Sigmoid colon (tissue), 7 donors: ENCODE measurements at places on chromosomes 2 and 18.

- H3K36me3 ChIP-seq: no peaks in the 10 kb centered on the region
- peaks cover 14% of the 10 kb centered on the region for H3K27me3 ChIP-seq
- DNase-seq: no peak
- no peak overlapping the region for H3K27ac ChIP-seq
Measured at GRCh38 chr18:51622702-51623101, 425.2 kb upstream of the MEX3C start.

DNA sequence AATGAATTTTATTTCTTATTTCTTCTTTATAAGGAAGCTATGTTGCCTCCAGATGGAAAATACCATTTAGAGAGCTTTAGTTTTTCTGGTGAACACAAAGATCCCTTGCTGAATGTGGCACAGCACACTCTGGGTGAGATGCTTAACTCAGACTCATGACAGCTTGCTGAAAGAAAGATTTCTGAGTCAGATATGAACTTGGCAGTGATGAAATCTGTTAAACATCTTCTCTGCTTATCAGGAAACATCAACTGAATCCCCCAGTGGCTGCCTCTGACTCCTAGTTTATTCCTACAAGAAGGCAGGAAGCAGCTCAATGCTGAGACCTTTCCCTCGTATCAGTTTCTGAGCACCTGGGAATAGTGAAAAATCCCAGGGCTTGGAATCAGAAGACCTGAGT, 162.8 kb downstream of the OSR1 start:
- no peak overlapping the region for H3K4me3 ChIP-seq
- no peak for DNase-seq
- no peaks in the 10 kb centered on the region for H3K27me3 ChIP-seq

DNA sequence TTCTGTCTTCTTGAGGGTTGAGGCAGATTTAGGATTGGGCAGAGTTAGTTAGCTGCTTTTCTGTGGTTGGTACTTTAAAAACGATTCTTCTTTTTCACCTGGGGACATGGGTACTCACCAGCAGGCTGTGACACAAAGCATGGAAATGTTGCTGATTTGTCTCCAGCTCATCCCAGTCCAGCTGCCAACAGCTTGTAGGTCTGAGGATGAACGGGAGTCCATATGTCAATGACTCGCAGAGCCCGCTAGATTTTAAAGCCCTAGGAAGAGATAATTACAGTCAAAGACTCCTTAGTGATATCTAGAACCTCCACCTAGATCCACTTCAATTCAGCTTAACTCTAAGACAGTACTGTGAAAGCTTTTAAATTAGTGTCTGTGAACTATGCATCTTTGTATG, 20.8 kb downstream of the DOK1 start:
- no peak overlapping the region for H3K27ac ChIP-seq
- no peaks in the 10 kb centered on the region for H3K4me1 ChIP-seq
- no peak for DNase-seq

- no peaks in the 10 kb centered on the region for H3K4me1 ChIP-seq
- H3K27ac ChIP-seq: no peak overlapping the region
- no peak overlapping the region for H3K4me3 ChIP-seq
Measured at GRCh38 chr2:203631068-203631757, 75.2 kb upstream of the CD28 start.

DNA sequence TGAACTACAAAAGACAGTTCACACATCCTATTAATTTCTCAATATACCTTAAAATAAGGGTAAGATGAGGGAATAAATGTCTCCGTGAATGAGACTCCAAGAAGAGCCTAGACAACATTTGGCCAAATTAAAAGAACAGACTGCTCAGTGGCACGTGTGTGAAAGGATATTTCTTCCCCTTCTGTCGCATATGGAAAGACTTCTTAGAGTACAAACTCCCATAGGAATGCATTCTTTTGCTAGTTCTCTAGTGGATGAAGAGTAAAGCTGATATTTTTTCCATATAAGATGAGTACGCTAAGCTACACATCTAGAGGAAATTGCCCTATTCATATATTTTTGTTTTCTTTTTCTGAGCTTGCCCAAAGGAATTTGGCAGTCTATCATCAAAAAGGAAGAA, 710.0 kb upstream of the ID2 start:
- no peaks in the 10 kb centered on the region for H3K4me1 ChIP-seq
- H3K27me3 ChIP-seq: no peaks in the 10 kb centered on the region
- DNase-seq: no peak
- H3K4me3 ChIP-seq: no peak overlapping the region

- H3K36me3 ChIP-seq: no peaks in the 10 kb centered on the region
- H3K4me1 ChIP-seq: no peaks in the 10 kb centered on the region
- H3K4me3 ChIP-seq: no peak overlapping the region
- no peak for DNase-seq
- no peaks in the 10 kb centered on the region for H3K27me3 ChIP-seq
Measured at GRCh38 chr2:186220409-186220808, 265.7 kb upstream of the ZC3H15 start.

- H3K27me3 ChIP-seq: no peaks in the 10 kb centered on the region
- H3K4me1 ChIP-seq: no peaks in the 10 kb centered on the region
- no peaks in the 10 kb centered on the region for H3K36me3 ChIP-seq
- H3K4me3 ChIP-seq: no peak overlapping the region
- DNase-seq: peak; percentile 60
- peak overlapping the region; percentile 57 for H3K27ac ChIP-seq
Measured at GRCh38 chr2:11574176-11575046, 40.6 kb downstream of the GREB1 start.

GRCh38 chr18:24274837-24275236, 122.8 kb downstream of the OSBPL1A start:
- no peak overlapping the region for H3K27ac ChIP-seq
- H3K4me3 ChIP-seq: no peak overlapping the region
- H3K36me3 ChIP-seq: no peaks in the 10 kb centered on the region
- H3K27me3 ChIP-seq: no peaks in the 10 kb centered on the region

GRCh38 chr18:11488175-11488574, 121.2 kb upstream of the SLC35G4 start:
- no peaks in the 10 kb centered on the region for H3K4me1 ChIP-seq
- H3K27ac ChIP-seq: no peak overlapping the region
- H3K36me3 ChIP-seq: no peaks in the 10 kb centered on the region
- H3K4me3 ChIP-seq: no peak overlapping the region
- no peak for DNase-seq
- H3K27me3 ChIP-seq: no peaks in the 10 kb centered on the region

DNA sequence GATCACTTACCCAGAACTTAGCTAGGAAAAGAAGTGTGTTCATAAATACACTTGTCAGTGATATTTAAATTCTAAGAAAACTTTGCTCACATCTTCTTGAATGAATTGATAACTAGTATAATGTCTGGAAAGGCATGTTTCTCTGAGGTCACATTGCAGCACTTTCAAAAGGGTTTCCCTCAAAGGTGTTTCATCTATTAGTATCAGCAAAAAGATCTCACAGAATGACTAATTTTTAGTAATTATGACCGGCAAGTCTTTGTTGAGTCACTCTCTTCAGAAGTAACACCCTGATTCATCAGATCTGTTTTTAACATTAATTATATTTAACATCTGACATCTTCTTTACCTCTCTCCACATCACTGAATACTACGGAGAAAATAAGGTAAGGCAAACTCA, 222.3 kb downstream of the IKZF2 start:
- H3K36me3 ChIP-seq: no peaks in the 10 kb centered on the region
- no peak overlapping the region for H3K27ac ChIP-seq
- no peaks in the 10 kb centered on the region for H3K27me3 ChIP-seq
- no peak for DNase-seq
- no peak overlapping the region for H3K4me3 ChIP-seq
- no peaks in the 10 kb centered on the region for H3K4me1 ChIP-seq

- H3K4me1 ChIP-seq: peaks cover 6% of the 10 kb centered on the region
- no peaks in the 10 kb centered on the region for H3K27me3 ChIP-seq
- H3K4me3 ChIP-seq: no peak overlapping the region
- H3K27ac ChIP-seq: peak overlapping the region; percentile 66
- DNase-seq: no peak
Measured at GRCh38 chr2:38091760-38092159, 15.8 kb upstream of the CYP1B1 start.
